ENCODE measurements at places on chromosomes 3 and 15.

DNA sequence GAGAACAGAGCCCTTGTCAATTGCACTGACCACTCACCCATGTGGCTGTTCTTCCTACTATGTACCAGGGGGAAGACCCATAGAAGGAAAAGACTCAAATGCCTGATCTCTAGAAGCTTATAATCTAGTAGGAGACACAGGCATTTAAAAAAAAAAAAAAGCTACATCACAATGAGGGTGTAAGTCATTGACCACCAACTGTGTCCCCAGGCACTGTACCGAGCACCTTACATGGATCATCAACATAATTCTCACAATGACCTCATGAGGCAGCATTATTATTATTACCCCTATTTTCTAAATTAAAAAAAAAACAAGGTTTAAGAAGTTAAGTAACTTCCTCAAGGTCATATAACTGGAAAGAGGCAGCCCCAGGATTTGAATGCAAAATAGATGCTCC, 247.4 kb downstream of the SHOX2 start:
- DNase-seq = no peak

DNA sequence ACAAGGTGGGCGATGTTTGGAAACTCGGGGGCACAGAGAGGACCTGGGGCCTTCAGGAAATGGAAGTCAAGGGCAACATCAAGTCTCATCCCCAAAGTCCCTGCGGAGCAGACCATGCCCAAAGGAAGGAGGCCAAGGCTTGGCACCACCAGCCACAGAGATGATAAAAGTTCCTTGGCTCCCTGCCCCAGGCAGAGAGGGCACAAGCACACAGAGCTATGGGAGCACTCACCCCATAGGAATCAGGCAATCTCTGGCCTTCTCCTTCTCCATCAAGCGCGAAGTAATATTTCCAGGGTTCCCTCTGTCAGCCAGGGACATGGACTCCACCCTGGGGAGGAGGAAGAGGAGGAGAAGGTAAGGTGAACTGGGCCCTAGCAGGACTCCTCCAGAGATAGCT, 7.9 kb downstream of the ACAA1 start:
- no peak for DNase-seq

GRCh38 chr15:87712211-87712610, 544.3 kb downstream of the NTRK3 start:
- no peak for DNase-seq

DNA sequence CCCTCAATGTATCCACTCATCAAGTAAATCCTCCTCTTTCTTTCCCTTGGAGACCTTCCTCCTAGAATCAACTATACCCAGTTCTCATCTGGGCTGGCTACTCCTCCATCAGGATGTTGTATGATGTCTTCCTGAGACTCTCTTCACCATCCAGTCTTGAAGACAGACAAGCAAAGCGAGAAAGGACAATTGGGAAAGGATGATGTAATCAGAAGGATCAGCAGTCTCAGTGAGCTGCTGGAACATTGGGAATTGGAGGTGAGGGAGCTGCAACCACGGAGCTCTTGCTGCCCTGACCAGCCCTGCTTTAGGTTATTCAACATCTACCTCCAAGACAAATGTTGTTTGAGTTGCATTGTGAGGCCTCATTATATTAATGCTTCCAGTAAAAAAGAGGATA, 48.0 kb upstream of the UBP1 start:
- no peak for DNase-seq

DNA sequence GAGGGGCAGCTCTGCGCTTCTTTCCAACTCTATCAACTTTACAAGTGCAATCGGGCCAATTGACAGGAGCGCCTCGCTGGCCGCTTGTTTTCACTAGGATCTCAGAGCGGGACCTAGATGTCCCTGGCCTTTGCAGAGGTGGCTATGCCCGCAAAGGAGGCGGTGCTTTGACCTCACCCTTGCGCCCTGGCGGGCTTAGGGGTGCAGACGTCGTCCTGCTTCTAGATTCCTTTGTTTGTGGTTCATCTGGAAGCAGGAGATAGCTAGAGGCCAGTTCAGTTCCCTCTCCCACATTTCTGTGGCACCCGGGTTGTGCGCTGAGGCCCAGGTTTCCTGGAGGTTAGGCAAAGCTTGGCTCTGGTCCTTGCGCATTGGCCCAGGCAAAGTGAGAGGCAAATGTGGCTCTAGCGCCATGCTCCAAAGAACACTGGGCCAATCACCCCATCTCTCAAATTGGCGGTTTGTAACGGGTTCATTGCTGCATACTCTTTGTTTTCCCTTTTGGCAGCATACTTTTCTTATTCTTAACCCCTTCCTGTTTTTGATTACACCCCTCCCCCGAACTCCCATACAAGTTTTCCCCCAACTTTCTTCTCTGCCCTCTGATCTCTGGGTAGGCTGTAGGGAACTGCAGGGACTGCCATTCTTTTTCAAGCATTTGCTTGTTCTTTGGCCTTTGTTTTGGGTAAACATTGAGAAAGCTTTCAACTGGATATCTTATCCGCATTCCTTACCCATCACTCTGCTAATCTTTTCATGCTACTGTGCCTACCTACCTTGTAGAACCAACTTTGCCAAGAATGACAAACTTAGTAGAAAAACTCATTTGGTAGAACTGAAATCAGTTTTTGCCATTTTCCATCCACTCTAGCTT, 1.4 kb downstream of the PPM1L start:
- no peak for DNase-seq

DNA sequence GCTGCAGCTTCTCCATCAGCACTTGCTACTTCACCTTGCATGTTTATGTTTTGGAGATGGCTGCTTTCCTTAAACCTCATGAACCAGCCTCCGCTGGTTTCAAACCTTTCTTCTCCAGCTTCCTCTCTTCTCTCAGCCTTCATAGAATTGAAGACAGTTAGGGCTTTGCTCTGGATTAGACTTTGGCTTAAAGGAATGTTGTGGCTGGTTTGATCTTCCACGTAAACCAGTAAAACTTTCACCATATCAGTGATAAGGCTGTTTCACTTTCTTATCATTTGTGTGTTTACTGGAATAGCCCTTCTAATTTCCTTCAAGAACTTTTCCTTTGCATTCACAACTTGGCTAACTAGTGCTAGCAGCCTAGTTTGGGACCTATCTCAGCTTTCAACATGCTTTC, 11.7 kb upstream of the GNAT1 start:
- no peak for DNase-seq

GRCh38 chr3:119469418-119470189, 841 bp downstream of the POGLUT1 start:
- DNase-seq = no peak

- DNase-seq = no peak
These were observed 109.3 kb downstream of the OXNAD1 start for GRCh38 chr3:16374047-16374934.

DNA sequence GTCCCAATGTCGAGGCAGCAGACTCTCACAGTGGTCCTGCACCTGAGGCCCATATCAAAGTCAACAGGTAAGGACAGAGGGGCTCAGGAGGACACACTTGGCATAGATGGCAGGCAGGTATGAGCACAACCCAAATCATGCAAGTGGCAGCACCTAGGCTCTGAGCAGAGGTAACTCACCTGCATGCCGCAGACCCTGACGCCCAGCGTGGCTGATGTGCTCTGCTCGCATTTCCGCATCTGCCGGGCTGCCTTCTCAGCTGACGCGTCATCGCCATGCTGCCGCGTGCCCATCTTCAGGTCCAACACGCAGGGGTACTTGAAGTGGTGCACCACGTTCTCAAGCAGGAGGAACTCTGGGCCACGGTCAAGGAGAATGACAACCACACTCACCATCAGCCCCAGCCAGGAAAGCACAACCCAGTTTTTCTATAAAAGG, 4.2 kb upstream of the GMPPB start:
- no peak for DNase-seq

- DNase-seq = no peak
These were observed 462.6 kb downstream of the PDCD6IP start for GRCh38 chr3:34261001-34261385.

GRCh38 chr3:139107424-139108252, 62.9 kb upstream of the PRR23C start:
- no peak for DNase-seq

DNA sequence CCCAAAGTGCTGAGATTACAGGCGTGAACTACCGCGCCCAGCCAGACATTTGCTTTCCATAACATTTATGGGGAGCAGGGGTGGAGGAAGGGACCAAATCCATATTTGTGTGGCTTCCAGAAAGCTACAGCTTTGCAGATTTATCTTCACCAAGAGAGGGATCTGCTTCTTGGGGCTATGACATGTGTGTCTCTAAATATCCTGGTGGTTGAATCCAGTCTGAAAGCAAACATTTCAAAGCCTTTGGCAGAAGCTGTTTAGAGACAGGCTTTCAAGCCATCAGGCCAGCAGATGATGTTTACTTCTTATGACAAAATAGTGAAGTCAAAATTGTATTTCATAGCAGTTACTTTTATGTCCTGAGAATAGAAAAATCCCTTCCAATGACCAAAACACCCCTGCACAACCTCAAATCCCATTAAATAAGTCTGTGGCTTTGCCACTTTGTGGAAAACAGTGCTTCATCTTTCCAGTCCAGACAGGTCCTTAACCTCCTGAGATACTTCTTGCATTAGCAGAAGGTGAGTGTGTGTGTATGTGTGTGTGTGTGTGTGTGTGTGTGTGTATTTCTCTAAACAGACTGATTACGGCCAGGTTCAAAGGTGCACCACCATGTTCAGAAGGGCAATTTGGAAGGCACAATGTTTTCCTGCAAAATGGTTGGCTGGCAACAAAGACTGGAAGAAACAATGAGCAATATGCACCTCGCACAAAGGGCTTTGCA, 191.4 kb upstream of the LRIG1 start:
- DNase-seq = no peak

- DNase-seq = no peak
These were observed 18.8 kb downstream of the CORO2B start for GRCh38 chr15:68597581-68597980.

- no peak for DNase-seq
These were observed 78.6 kb downstream of the ADAMTS7 start for GRCh38 chr15:78732634-78733033.

DNA sequence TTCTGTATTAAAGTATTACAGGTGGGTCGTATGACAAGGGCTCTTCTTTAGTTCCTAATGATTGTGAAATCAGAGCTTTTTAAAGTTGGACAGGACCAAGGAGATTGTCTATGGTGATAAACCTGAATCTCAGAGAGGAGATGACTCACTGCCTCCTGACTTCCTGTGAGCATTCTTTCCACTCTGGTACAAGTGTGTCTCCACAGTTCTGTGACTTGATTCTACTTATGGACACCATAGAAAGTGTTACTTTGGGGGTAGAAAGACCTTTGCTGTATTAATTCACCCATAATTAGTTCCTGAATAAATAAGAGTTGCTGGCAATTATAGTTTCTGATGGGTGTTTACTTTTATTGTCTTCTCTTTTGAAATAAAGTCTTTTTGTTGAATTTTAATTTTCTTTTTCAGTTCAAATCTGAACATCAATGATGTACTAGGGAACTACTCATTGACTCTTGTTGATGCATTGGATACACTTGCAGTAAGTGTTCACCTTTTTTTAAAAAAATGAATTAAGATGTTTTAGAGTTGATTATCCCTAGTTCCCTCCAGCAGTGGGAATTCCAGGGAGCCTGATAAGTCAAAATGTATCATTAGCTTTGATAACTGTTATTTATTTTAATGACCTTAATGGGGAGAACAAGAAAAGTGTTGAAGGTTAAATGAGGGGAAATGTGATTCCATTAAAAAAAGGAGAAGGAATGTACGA, 7.4 kb downstream of the EDEM1 start:
- DNase-seq = no peak

- DNase-seq = no peak
These were observed 511.3 kb downstream of the FGF12 start for GRCh38 chr3:192216067-192216466.

DNA sequence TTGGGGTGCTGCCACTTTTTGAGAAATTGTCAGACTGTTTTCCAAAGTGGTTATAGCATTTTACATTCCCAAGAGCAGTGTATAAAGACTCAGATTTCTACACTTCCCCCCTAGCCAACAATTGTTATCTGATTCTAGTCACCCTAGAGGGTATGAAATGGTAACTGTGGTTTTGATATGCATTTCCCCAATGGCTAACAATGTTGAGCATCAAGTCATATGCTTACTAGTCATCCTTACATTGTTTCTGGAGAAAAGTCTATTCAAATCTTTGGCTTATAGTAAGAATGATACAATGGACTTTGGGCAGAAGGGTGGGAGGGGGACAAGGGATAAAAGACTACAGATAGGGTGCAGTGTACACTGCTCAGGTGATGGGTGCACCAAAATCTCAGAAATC, 73.3 kb downstream of the CSNK1G1 start:
- no peak for DNase-seq

GRCh38 chr3:28850186-28850585, 430.7 kb upstream of the RBMS3 start:
- no peak for DNase-seq

- DNase-seq = no peak
These were observed 139.9 kb downstream of the SRGAP3 start for GRCh38 chr3:9109568-9109914.

GRCh38 chr3:195212749-195213375, 58.1 kb downstream of the XXYLT1 start:
- no peak for DNase-seq

Measured in NCI-H524 treated with DMSO at 0.1 percent for 48 hours (cell line).